Fibroblast of skin of back (primary cell): ENCODE measurements at places on chromosomes 6 and 20.
A peak's percentile ranks its signal among the peaks of the same experiment; 100 is the strongest.

GRCh38 chr6:125754566-125754965, 5.1 kb downstream of the HEY2 start:
- no peak for DNase-seq

DNA sequence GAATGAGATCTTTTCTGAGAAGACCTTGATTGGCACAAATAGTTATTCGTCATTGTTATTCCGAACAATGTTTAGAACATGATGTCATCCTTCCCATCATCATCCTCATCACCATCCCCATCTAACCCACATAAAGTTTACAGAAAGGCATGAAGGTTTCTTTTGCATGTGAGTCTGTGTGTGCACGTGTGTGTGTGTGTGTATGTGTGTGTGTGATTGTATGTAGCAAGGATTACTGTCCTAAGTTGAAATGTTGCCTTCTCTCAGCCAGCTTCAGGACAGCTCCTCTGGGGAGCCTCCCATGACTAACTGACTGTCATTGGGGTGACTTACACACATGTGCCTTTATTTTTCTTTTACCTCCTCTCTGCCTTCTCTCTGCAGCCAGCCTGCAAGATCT, 113.5 kb downstream of the SLC22A3 start:
- DNase-seq, result peak; percentile 33

GRCh38 chr6:168730931-168731716, 290.1 kb downstream of the SMOC2 start:
- no peak for DNase-seq

DNA sequence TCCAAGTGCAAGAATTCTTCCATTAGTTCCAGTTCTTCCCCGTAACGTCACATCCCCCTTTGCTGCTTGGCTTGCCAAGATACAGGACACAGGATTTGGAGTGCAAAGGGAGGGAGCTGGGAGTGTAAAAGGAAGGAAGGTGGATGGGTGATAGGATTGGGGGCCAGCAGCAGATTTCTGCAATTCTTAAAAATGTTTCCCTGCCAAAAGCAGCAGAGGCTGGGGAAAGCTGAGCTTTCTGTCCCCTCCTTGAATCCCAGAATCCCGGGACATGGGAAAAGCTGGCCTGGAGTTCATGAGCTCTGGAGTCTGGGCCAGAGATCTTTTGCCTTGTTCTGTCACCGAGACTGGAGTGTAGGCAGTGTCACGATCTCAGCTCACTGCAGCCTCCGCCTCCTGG, 60.0 kb upstream of the EPB41L1 start:
- peak; percentile 55 for DNase-seq

- DNase-seq, result no peak
Measured at GRCh38 chr6:137919837-137920730, 53.0 kb downstream of the TNFAIP3 start.

- no peak for DNase-seq
Measured at GRCh38 chr6:30743099-30744053, 889 bp upstream of the FLOT1 start.

DNA sequence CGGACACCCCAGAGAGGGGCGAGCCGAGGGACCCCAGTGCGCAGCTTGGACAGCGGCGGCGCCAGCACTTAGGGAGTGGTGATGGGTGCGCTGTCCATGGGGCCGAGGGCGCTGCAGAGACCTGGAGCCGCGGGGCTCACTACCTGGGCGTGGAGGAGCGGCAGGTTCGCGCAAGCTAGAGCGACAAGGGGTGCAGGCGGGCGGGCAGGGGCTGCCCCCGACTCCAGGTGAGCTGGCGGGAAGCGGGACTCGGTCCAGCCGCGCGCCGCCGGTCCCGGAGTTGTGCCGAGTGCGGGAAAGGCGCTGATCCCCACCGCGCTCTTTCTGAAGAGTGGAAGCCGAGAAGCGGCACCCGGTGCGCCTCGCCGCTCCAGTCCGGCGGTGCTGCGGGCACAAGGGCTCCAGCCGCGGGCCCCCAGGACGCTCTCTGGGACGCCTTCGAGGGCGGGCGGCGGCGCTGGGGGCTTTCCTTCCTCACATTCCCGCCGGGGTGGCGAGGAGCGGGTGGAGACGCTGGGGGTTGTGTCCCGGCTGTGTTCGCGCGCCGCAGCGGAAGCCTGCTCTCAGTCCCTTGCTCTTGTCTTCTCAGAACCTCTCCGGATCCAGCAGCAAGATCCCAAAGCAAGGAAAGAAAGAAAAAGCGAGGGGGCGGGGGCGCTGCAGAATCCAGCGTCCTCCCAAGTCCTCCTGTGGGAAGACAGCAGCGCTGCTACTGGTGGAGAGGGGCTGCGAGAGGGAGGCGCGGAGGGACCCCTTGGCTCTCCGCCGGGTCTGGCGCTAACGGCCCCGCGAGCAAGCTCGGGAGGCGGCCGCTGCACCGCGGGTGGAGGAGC, at the start of gene B3GAT2:
TSS of gene B3GAT2 (minus strand) at position 610 of the 833 bp plus-strand sequence. CDS start 631 bp downstream, outside the sequence.
- peak; percentile 17 for DNase-seq

- no peak for DNase-seq
Measured at GRCh38 chr6:81485395-81485794, 267.1 kb downstream of the TENT5A start.

GRCh38 chr6:127191716-127192115, 73.2 kb downstream of the RSPO3 start:
- peak; percentile 88 for DNase-seq

DNA sequence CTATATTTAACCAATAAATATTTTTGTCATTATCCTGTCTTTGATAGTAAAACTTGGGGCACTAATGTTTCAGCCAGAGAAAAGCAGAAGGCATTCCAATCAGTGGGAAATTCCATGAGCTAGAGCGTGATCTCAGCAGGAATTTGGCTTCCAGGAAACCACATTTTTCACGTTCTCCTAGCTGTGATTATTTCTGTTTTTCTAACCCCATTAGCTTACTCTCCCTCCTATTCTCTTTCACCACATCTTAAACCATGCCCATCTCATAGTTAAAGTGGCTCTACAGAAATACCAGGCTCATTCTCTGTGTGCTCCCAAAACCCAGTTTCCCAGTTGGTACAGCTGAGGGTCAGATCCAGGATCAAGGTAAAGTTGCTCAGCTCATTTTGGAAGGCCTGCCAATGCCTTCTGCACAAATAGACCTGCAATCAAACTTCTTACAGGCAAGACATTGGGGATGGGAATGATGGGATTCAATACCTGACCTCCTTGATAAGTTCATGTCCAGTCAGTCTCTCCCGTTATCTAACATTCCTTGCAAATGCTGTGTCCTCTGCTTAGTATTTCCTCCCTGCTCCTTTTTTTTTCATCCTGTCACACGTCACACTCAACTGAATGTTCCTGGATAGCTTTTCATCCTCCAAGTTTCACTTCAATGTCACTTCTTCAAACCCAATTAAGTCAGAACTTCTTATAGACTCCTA, 33.1 kb upstream of the TMEM30A start:
- DNase-seq, result peak; percentile 93

DNA sequence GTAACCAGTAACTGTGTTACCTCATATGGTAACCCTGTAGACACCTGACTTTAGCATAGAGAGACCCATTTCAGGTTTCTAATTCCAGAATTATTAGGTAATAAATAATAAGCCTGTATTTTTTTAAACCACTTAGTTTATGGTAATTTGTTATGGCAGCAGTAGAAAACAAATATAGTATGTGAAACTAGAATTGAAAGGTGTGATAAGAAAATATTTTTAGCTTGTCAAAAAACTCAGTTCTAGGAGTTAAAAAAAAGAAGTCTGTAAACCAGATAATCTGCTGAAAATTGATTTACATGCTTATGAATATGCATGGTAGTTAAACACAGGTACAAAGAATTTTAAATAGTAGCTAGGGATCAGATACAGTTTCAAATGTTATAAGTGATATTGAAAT, 695.0 kb upstream of the GJE1 start:
- DNase-seq, result no peak

DNA sequence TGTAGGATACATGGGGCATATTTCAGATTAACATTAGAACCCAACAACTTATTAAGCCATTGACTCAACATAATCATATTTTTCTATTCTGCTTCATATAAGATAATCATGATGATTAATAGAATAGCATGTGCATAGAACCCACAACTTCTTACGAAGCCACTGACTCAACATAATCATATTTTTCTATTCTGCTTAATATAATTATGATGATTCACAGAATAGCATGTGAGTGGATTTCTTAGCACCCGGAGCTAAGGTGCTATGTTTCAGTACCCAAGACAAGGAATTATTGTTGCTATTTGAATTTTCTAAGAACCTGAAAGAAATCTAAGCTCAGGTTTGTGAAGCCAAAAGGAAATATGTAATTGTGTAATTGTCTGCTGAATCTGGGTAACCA, 96.8 kb downstream of the TENT5A start:
- peak; percentile 50 for DNase-seq

GRCh38 chr6:15309611-15310283, 63.9 kb downstream of the JARID2 start:
- DNase-seq, result no peak

GRCh38 chr6:89413006-89413400, 930 bp upstream of the RRAGD start:
- DNase-seq, result no peak

- DNase-seq, result no peak
Measured at GRCh38 chr6:105452376-105452775, 49.5 kb upstream of the PREP start.

DNA sequence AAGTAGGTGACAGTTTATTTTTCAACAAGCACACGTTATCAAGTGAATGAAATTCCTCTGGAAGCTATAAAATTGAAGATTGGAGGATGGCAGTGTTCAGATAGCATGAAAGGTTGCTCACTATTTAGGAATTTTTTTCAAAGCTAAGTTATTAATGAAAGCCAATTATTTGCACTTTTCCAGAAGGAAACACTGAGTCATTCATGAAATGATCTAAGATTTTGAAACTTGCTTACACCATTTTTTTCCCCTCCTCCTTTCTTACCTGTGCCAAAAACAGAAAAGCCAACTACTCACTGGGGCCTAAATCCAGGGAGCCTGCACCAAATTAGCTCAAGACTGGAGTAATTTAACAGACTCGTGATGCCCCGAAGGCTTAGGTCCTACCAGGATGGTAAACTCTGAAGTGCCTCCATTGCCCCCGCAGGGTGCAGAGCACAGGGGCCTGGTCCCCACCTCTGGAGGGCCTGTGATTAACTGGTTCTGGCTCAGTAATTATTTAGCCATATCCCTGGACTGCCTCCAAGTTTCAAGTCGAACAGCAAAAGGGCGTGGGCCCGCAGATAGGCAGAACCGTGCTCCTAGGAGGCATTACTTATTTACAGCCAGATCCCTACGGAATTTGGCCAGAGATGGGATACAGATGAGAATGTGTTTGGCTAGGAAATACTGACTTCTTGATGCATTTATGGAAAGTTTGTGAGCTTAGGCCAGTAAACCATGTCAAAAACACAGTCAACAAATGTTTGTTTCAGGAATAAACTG, 28.0 kb upstream of the ZNF217 start:
- DNase-seq, result peak; percentile 67

DNA sequence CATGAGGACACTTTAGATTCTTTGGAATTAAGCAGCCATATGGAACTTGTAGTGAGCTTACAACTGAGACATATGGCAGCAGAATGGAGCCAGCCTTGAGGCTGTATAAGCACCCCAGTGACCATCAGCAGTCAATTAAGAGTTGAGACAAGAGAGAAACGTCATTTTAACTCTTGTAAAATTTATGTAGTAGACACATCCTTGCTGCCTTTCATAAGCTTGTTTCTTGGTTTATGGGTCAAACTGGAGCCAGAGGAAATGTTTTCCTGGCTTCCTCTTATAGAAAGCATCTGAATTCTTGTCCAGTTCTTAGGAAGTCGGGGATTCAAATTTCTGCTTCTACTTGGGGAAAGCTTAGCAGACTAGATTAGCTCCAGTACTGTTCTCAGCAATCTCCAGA, 745.1 kb upstream of the MARCKS start:
- no peak for DNase-seq

GRCh38 chr6:13678255-13678983, 33.2 kb downstream of the RANBP9 start:
- no peak for DNase-seq

DNA sequence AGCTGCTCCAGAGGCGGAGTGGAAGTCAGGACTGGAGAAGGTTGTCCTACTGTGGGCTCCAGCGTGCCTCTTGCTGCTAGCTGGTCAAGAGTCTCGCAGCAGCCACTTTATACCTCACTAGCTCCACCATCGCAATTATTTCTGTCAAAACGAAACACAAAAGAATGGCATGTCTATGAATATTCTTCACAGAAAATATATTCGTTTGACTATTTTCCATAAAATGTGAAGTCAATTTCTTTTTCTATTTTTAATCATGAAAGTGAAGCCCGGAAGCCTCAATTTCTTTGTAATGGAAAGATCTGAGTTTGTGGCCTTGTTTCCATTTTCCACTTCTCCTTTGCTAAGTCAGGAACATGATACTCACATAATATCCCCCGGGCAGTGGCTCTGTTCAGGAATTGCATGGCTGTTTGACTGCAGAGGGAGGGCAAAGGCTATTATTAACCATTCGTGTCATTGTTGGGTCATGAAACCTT, 51.7 kb downstream of the DTD1 start:
- DNase-seq, result peak; percentile 36

DNA sequence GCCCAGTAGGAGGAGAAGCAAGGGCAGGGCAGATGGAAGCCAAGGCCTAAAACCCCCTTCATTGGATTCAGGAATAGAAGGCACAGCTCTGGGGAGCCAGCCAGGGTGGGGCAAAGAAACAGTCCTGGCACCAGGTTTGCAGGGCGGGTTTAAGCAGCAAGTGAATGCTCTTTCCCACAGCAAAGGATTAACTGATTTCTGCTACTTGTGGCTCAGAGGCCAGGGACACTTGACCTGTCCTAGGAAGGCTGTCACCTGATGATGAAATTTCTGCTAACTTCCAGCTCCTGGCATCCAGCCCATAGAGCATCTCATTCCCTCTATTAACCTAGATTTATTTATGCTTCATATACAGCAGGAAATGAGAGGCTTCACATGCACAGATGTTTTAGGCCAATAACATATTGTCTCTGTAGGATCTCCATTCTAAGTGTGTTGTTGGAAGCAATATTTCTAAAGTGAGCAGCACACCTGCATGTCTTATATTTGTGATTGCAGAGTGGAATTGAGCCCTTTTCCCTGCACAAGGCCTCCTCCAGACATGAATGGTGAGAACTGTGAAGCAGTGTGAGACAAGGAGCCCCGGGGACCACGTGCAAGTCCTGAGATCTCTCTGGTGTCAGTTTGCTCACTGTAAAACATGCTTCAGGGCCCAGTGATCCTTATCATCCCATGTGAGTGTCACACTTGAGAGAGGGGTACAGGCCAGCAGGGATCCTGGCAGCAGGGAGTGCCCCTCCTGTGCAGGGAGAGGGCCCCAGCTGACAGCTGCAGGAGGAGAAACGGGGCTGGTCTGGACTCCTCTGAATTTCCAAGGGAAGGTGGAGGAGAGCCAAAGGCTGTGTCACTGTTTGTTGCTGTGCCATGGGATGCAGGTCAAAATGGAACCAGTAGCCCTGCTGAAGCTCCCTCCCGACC, 41.1 kb upstream of the CST5 start:
- DNase-seq, result no peak
